Stimulated activated naive CD4-positive, alpha-beta T cell (primary cell): ENCODE measurements at places on chromosomes 1 and 21.

GRCh38 chr21:46057710-46058241, 40.1 kb upstream of the COL6A2 start:
- DNase-seq: no peak

DNA sequence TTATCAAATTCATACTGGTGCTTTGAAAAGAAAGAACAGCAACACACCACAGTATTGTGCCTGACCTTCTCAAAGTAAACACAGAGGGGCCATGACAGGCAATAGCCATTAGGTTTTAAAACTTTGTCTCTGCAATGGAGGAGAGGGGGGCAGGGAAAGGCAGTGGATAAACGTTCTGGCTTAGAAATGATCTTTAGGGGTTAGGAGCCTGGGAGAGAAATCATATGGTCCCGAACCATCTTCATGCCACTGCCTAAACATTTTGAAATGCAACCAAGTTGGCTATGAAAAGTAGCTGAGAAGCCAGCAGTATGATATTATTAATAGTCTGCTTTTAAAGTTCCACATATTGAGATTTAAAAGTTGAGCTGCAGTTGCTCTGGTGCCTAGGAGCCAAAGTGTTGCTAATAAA, 39.8 kb downstream of the PLPP3 start:
- no peak for DNase-seq

DNA sequence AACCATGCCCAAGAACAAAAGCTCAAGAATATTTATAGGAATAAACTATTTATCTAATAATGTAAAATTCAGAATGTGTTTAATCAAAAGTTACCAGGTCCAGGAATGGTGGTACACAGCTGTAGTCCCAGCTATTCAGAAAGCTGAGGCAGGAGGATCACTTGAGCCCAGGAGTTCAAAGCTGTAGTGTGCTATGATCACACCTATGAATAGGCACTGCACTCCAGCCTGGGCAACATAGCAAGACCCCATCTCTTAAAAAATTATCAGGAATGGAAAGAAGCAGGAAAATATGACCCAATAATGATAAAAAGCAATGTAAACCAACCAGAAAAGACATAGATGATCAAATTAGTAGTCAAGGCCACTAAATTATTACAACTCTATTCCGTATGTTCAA, 62.2 kb upstream of the DR1 start:
- no peak for DNase-seq

DNA sequence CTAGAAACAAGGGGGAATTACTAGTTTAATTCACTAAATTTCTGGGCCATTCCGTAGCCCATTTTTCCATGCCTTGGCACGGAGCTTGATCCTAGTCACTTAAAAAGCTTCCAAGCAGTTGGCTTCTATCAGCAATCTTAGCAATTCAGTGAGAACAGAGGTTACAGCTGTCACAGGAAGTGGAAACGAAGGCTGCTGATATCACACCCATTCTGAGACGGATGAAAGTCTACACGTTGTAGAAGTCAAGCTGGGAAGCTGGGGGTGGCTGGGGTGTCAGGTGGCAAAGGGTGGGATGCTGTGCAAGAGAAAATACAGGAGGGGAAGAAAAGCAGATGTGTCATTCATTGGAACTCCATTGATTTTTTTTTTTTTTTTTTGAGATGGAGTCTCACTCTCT, 11.8 kb upstream of the STMN1 start:
- DNase-seq: no peak

DNA sequence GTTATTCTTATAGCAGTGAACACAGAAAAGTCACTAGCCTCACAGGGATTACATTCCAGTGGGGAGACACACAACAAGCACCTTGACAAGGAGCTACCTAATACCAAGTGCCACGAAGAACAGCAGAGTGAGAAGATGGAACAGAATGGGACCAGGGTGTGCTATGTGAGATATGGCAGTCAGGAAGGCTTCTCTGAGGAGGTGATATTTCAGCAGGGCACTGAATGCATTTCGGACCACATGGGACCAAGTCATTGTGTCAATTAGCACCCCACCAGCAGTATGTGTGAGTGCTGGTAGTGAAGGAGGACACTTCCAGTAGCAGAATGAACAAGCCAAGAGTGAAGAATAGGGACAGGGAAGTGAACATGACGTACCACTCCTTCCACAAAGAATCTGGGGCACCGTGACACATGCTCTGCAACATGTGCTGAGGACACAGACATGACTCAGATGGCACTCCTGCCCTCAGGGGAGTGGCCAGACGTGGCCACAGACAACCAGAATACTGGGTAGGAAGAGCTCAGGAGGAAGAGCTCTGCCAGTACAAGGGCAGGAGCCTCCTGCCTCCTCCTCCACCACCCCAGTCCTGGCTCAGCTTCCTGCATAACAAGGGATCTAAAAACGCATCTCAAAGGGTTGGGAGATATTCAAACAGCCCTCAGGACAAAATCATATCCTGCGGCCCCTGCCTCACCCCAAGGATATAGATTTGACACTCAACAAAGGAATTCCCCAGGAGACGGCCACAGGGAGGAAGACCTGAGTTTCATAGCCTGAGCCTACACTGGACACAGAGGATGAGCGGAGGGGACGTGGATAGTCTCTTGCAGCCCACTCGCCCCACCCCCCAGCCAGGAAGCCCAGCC, 102.5 kb downstream of the TRABD2B start:
- DNase-seq: no peak

- DNase-seq: no peak
Measured at GRCh38 chr1:183251959-183252450, 65.9 kb downstream of the LAMC2 start.

GRCh38 chr1:191125950-191126349, 648.3 kb upstream of the BRINP3 start:
- no peak for DNase-seq

DNA sequence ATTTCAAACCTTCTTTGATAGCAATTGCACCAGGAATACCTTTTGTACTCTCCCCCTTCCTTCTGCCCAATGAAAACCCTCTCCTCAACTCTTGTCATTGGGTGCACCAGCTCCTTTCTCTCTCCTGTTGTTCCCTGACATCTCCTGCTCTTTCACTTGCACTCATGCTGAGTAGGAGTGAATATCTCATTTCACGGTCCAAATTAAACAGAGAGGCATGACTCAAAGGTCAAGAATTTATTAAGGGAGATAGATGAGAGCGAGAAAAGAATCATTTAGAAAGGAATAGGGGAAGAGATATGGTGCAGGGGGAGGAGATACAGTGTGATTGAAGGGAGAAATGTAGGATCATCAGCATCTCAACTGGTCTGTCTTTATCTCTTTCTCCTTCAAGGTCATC, 22.1 kb downstream of the AIM2 start:
- no peak for DNase-seq

GRCh38 chr1:240254778-240255291, 163.2 kb downstream of the FMN2 start:
- no peak for DNase-seq

GRCh38 chr1:219324629-219325367, 151.1 kb downstream of the LYPLAL1 start:
- no peak for DNase-seq
